ENCODE measurements at places on chromosomes 1 and 21. TPM values are rescaled to one million over a fixed set of nuclear protein-coding genes. Genes with fewer than 3 reads are reported as not detected.
A peak's percentile ranks its signal among the peaks of the same experiment; 100 is the strongest.

The EPHA8 gene
- total RNA-seq, result not detected

The CDC7 gene
- 16.0 TPM for total RNA-seq

The LRP8 gene
- 84.1 TPM for total RNA-seq

The SLC9A1 gene
- 17.4 TPM for total RNA-seq

The S100B gene
- total RNA-seq, result not detected

The TGFB2 gene
- 32.2 TPM for total RNA-seq

The TSPAN1 gene
- 94.8 TPM for total RNA-seq

The LYPD8 gene
- total RNA-seq, result not detected

The SOX13 gene
- 27.9 TPM for total RNA-seq

The KCNK2 gene
- 1.1 TPM for total RNA-seq

DNA sequence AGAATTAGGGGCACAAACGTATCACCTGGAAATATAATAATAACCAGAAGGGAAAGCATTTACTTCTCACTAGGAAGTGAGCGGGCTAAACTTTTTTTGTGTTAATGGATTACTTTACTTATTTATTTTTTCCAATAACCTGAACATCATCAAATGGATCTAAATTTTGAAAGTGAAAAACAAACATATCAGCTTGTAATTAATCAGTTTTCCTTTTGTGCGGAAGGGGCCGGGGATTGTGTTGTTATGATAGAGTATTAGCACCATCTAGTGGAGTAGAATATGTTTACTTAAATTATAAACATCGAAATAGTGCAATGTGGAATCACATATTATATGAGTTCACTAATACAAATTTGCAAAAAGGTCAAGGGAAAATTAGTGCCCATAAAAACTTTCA lies 9.0 kb downstream of the CFH start:
- no peak overlapping the region for H3K4me3 ChIP-seq
- H3K27ac ChIP-seq, result no peak overlapping the region
- H3K27me3 ChIP-seq, result no peaks in the 10 kb centered on the region
- no peak for DNase-seq
- H3K36me3 ChIP-seq, result no peaks in the 10 kb centered on the region
- H3K4me1 ChIP-seq, result no peaks in the 10 kb centered on the region

- H3K27ac ChIP-seq, result no peak overlapping the region
- H3K36me3 ChIP-seq, result no peaks in the 10 kb centered on the region
- DNase-seq, result no peak
Measured at GRCh38 chr1:93021539-93022134, 57.4 kb upstream of the MTF2 start.

DNA sequence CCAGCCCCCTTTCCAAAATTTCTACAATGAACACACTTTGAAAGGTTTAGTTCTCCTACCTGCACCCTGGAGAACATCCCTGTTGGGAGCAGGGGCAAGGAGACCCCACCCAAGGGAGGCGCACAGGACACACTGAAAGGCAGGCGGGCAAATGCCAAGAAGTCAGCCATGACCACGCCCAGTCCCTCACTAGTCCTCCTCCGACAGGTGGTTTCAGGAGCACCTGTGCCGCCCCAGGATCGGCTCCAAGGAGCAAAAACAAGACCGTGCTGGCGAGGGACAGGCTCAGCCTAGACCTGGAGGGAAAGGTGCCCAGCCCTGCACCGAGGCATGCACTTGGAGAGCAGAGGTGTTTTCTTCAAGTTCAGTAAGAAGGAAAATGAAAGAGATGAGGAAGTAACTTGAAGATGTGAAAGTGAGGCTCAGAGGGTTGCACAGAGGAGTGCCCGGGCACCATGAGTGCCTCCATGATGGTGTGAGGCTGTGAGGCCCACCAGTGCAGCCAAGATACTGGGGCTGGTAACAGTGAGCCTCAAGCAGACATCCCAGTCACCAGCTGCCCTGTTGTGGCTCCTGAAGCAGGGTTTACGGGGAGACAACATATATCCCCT lies 19.6 kb upstream of the NADK start:
- H3K4me3 ChIP-seq, result no peak overlapping the region
- H3K27me3 ChIP-seq, result no peaks in the 10 kb centered on the region
- DNase-seq, result no peak
- H3K4me1 ChIP-seq, result no peaks in the 10 kb centered on the region
- no peak overlapping the region for H3K27ac ChIP-seq

DNA sequence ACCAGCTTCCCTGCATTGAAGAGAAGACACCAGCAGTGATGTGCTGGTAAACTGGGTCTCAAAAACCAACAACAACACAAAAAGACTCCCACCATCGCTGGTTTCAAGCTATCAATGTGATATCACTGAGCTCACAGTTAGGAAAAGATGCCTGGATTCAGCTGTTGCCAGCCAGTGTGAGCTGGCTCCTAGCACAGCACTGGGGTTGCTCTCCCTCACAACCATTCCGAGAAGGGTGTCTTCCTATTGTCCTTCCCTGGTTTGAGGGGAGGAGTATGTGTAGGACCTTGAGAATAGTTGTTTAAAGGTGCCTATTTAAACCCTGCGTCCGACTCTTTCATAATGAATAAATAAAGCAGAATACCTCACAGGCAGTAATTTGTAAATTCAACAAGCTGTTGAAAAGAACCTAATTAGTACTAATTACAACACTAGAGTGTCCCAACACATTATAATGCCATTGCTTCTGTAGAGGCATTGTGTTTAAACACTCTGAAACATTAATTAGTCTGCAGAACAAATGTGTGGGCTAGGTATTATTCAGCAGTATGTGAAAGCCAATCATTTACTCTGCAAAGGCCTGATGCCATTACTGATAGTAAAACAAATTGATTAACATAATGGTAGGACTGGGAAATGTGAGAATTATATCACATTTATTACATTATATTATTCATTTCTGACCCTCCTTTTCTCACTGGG lies 17.2 kb downstream of the NIBAN1 start:
- no peaks in the 10 kb centered on the region for H3K36me3 ChIP-seq
- no peaks in the 10 kb centered on the region for H3K27me3 ChIP-seq
- DNase-seq, result no peak
- no peak overlapping the region for H3K27ac ChIP-seq
- H3K4me1 ChIP-seq, result peaks cover 16% of the 10 kb centered on the region

- no peak overlapping the region for H3K27ac ChIP-seq
- peaks cover 83% of the 10 kb centered on the region for H3K27me3 ChIP-seq
- H3K4me3 ChIP-seq, result no peak overlapping the region
- DNase-seq, result no peak
- no peaks in the 10 kb centered on the region for H3K4me1 ChIP-seq
- H3K36me3 ChIP-seq, result no peaks in the 10 kb centered on the region
Measured at GRCh38 chr1:175073061-175073460, 5.4 kb downstream of the TNN start.

DNA sequence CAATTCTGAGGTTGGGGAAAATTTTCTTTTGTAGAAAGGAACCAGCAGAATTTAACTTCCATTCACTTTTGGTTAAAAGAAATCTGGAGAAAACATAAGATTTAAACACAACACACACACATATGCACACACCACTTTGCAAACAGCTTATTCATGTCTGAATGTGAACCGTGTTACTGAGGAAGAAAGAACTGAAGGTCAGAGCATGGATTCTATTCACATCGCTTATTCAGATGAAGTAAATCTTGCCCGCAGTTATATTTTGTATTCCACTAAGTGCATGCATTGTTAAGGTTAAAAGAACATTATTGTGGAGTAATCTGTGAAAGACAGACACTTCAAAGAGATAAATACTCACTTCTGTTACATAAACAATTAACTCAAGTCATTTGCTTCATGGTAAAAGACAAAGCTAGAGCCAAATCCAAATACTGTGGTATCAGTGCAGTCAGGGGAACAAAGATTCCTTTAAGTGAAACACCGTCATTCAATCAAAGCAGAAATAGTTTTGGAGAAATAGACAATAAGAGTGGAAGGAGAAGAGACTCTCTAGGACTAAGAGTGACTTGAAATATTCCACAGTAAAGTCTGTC lies 82.0 kb downstream of the LRRC53 start:
- DNase-seq, result no peak
- H3K27me3 ChIP-seq, result no peaks in the 10 kb centered on the region
- no peak overlapping the region for H3K4me3 ChIP-seq
- no peaks in the 10 kb centered on the region for H3K36me3 ChIP-seq

GRCh38 chr1:208101661-208102431 lies 142.3 kb downstream of the PLXNA2 start:
- H3K27ac ChIP-seq, result no peak overlapping the region
- no peaks in the 10 kb centered on the region for H3K4me1 ChIP-seq
- no peaks in the 10 kb centered on the region for H3K27me3 ChIP-seq

DNA sequence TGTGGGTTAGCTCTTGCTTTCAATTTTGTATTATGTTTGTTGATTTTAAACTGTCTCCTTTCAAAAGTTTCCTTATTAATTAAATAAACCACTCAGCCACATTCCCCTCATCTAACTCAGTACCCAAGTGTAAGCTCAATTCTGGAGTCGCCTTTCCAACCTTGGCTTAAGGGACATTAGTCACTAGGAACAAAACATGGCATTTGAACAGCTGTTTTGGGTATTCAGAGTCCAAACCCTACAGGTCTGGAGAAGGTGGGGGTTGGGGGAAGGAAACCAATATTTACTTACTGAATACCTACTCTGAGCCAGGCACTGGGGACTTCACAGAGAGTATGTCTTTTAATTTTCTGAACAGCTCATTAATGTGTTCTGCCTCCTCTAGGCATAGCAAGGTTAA lies 117.2 kb upstream of the JUN start:
- DNase-seq, result no peak
- no peak overlapping the region for H3K4me3 ChIP-seq
- H3K36me3 ChIP-seq, result peaks cover 6% of the 10 kb centered on the region
- peaks cover 51% of the 10 kb centered on the region for H3K4me1 ChIP-seq
- no peak overlapping the region for H3K27ac ChIP-seq
- H3K27me3 ChIP-seq, result no peaks in the 10 kb centered on the region

GRCh38 chr1:193545171-193545570 lies 358.8 kb upstream of the B3GALT2 start:
- H3K4me1 ChIP-seq, result peaks cover 14% of the 10 kb centered on the region
- H3K27me3 ChIP-seq, result no peaks in the 10 kb centered on the region
- no peaks in the 10 kb centered on the region for H3K36me3 ChIP-seq
- no peak overlapping the region for H3K4me3 ChIP-seq
- no peak overlapping the region for H3K27ac ChIP-seq

GRCh38 chr21:35652872-35653271 lies 407.5 kb downstream of the SETD4 start:
- no peaks in the 10 kb centered on the region for H3K27me3 ChIP-seq
- no peak overlapping the region for H3K4me3 ChIP-seq
- H3K36me3 ChIP-seq, result no peaks in the 10 kb centered on the region
- H3K4me1 ChIP-seq, result peaks cover 15% of the 10 kb centered on the region

GRCh38 chr1:169568497-169568896 lies 17.8 kb downstream of the F5 start:
- H3K4me1 ChIP-seq, result peaks cover 60% of the 10 kb centered on the region
- H3K27ac ChIP-seq, result peak overlapping the region; percentile 22
- no peak overlapping the region for H3K4me3 ChIP-seq
- no peaks in the 10 kb centered on the region for H3K36me3 ChIP-seq
- no peak for DNase-seq
- no peaks in the 10 kb centered on the region for H3K27me3 ChIP-seq

- peaks cover 21% of the 10 kb centered on the region for H3K36me3 ChIP-seq
- no peak for DNase-seq
- H3K27me3 ChIP-seq, result no peaks in the 10 kb centered on the region
- H3K27ac ChIP-seq, result no peak overlapping the region
- no peak overlapping the region for H3K4me3 ChIP-seq
Measured at GRCh38 chr21:33578214-33578613, 10.3 kb downstream of the DONSON start.

GRCh38 chr1:230240446-230241086 lies 173.5 kb downstream of the GALNT2 start:
- peaks cover 13% of the 10 kb centered on the region for H3K36me3 ChIP-seq
- no peaks in the 10 kb centered on the region for H3K27me3 ChIP-seq
- no peak overlapping the region for H3K27ac ChIP-seq
- no peak for DNase-seq
- no peak overlapping the region for H3K4me3 ChIP-seq

DNA sequence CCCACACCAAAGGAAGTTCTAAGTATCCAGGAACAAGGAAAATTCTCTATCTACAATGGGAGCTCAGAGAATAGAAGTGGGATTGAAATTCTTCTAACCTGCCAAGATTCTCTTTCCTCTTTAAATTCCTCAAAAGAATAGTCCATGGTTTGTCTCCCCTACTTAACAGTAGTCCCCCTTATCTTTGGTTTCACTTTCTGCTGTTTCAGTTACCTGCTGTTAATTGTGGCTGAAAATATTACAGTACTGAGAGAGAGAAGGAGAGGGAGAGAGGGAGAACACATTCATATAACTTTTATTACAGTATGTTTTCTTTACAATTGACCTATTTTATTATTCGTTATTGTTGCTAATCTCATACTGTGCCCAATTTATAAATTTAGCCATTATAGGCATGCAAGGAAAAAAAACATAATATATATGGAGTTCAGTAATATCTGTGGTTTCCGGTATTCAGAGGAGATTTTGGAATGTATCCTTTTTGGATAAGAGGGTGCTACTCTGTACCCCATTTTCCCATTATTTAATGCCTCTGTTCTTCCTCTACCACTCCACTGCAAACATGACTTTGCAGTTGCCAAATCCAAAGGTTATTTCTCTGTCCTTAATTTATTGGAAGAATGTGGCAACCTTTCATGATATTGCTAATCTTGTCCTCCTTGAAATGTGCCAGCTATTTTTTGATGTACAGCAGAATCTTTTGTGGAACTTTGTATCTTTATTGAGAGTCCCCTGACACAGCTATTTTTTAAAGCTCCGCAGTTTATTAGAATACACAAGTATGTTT lies 68.0 kb downstream of the USP25 start:
- H3K4me1 ChIP-seq, result peaks cover 27% of the 10 kb centered on the region
- H3K27ac ChIP-seq, result peak overlapping the region; percentile 35
- no peak for DNase-seq
- no peaks in the 10 kb centered on the region for H3K36me3 ChIP-seq
- H3K4me3 ChIP-seq, result no peak overlapping the region

DNA sequence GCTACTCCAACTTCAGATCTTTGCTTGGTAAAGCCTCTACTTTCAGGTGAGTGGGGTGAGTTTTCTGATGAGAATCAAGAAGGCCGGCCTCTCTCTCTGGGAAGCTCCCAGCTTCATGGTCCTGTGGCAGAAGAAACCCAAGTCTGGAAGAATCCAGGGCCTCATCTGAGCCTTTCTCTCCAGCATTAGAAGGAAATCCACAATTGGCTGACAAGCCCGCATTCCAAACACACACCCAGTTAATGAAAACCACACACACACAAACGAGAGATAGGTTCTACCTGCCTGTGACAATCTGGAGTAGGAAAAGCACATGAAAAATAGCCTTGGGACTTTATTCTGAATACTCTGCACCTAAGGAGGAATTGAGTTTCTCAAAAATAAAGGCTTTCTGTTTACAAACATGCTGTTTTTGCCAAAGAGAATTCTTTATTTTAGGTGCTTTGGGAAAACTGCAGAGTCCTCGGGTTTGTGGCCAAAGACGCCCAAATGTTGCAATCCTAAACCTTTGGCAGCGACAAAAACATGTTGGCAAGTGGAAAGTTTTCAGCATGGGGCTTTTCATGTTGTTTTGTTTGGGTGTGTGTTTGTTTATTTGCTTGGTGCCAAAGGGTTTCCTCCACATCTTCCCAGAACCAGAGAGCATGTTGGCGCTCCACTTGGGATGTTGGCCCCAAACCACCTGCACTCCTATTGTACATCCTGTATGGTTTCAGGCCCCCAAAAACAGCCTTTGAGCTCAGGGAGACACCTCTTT lies 216.2 kb downstream of the SETD4 start:
- no peak for DNase-seq
- H3K4me1 ChIP-seq, result no peaks in the 10 kb centered on the region
- H3K4me3 ChIP-seq, result no peak overlapping the region
- H3K27ac ChIP-seq, result no peak overlapping the region

- H3K27me3 ChIP-seq, result peaks cover 88% of the 10 kb centered on the region
- no peak overlapping the region for H3K27ac ChIP-seq
- no peak overlapping the region for H3K4me3 ChIP-seq
- DNase-seq, result no peak
- H3K36me3 ChIP-seq, result no peaks in the 10 kb centered on the region
Measured at GRCh38 chr1:30120245-30121000, 603.0 kb downstream of the MATN1 start.

All from Calu3 (cell line).